Left ventricle myocardium superior (tissue), 1 donor: ENCODE measurements at places on chromosomes 7 and 10.

DNA sequence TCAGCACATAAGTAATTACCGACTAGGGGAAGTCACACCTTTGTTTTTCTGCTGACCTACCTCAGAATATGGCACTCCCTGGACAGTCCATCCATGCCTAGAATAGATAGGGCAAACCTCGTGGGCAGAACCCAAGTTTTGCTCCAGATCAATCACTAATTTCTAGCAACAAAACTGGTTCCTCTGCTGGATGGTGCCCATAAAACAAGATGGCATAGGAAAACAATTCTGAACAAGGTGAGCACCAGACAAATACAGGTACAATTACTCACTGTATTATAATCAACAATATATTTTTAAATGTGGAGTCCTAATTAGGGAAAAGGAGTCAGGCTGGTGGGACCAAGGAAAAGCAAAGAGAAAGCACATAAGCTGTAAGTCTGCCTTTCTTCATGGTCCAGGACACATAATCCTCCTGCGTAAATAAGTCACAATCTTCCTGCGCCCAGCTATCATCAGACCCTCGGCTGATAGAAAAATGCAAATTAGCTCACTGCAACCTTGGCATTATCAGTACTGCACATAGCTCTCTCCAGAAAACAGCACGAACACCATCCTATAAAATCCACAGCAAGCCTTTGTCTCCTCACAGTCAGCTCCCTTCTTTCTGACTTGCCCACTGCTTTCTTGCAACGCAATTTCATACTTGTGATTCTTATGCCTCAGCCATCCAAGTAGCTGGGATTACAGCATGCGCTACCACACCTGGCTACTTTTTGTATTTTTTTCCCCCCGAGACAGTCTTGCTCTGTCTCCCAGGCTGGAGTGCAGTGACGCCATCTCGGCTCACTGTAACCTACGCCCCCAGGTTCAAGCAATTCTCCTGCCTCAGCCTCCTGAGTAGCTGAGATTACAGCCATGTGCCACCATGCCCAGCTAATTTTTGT is 15.1 kb downstream of the URGCP start:
- DNase-seq = no peak

- no peak for DNase-seq
Observed at GRCh38 chr7:100781255-100781654, 46.1 kb downstream of the EPHB4 start.

GRCh38 chr7:145797507-145797906 is 319.1 kb upstream of the CNTNAP2 start:
- DNase-seq = no peak

GRCh38 chr10:124990671-124991625 is 49.0 kb downstream of the ZRANB1 start:
- no peak for DNase-seq

- DNase-seq = no peak
Observed at GRCh38 chr10:68781613-68782574, 45.4 kb upstream of the STOX1 start.

- DNase-seq = no peak
Observed at GRCh38 chr10:30984563-30985328, 46.9 kb downstream of the ZNF438 start.

- peak; percentile 38 for DNase-seq
Observed at GRCh38 chr10:43816351-43817321, 168.0 kb upstream of the ZNF32 start.

DNA sequence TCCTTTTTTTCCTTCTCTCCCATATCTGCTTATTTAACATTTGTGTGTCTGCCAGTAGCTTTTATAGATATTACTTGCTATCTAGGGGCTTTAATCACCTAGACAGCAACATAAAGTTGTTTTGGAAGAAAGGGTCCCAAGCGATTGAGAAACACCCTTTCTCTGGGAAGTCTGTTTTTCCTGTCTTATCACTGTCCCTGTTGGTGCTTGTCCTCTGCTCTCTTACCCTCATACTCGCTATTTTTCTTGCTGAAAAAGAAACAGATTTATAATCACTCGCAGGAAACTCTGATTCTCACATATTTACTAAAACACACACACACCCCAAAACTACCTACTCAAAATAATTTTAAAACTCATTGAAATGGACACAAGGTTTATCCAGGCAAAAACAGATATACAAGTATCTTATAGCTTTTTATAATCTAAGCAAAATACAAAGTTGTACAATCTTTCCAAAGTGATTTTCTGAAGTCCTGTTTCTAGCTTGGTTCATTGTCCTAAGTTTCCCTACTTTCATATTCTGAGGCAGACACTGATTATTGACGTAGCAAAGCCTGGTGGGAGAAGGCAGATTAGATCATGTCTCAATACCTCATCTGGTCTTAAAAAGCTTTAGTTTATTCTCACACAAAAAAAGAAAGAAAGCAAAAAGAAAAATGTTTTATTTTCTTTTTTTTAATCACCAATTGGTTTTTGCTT is 157.3 kb downstream of the CACNA2D1 start:
- no peak for DNase-seq
